COR-L47 (cell line): ENCODE measurements at places on chromosomes 1 and 21.

- peak; percentile 32 for DNase-seq
These were observed 100.2 kb downstream of the DPYD start for GRCh38 chr1:97820470-97821188.

GRCh38 chr1:242546849-242547729 is 22.6 kb upstream of the PLD5 start:
- DNase-seq = no peak

GRCh38 chr1:8361198-8361849 is 43.4 kb downstream of the SLC45A1 start:
- no peak for DNase-seq

DNA sequence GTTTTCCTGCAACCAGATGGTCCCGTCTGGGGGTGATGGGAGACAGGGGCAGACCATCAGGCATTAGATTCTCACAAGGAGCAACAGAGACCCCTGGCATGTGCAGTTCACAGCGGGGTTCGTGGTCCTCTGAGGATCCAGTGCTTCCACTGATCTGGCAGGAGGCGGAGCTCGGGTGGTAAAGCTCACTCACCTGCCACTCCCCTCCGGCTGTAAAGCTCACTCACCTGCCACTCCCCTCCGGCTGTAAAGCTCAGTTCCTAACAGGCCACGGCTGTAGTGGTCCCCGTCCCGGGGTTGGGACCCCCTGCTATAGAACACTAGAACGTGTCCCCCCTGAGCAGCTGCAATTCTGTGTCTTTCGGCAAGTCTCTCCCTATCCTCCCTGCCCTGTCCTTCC is 4.6 kb downstream of the KRTAP10-12 start:
- DNase-seq = peak; percentile 60

GRCh38 chr1:6623269-6623965 is 1.3 kb upstream of the THAP3 start:
- no peak for DNase-seq

GRCh38 chr1:15272009-15272781 is 25.2 kb downstream of the FHAD1 start:
- peak; percentile 66 for DNase-seq

- no peak for DNase-seq
These were observed 30.1 kb downstream of the OLFML3 start for GRCh38 chr1:114009393-114009792.

DNA sequence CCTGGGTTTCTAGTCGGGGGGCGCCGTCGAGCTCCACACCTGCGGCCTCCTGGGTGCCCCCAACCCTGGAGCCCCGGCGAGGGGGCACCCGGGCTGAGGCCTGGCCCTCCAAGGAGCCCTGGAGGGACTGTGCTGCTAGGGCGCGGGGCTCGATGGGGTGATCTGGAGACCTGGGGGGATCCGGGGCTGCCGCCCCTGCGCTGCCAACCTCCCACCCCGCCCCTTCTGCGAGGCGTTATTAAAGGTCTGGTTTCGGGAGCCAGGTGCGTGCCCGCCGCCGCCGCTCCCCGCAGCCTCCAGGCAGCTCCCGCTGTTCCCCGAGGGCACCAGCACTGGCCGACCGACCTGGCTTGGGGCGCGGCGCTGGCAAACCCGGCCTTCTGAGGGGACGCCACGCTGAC is 746 bp upstream of the POFUT2 start:
- no peak for DNase-seq

- no peak for DNase-seq
These were observed 57.6 kb downstream of the PDE4B start for GRCh38 chr1:65850281-65850680.

GRCh38 chr1:36890776-36891175 is 143.5 kb downstream of the GRIK3 start:
- DNase-seq = no peak

DNA sequence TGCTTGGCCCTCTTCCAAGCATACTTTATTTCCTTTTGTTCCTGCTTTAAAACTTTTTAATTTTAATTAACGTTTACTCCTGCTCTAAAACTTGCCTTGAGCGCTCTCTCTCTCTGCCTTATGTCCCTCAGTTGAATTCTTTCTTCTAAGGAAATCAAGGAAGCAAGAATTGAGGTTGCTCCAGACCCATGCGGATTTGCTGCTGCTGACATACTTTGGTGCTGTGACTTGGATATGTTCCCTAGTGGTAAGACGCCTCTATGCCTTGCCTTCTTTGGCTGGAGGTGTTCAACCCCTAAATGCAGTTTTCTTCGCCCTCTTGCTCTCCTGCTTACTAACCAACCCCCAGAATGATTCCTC is 148.1 kb downstream of the ADSS2 start:
- no peak for DNase-seq

- no peak for DNase-seq
These were observed 26.4 kb downstream of the LAMB3 start for GRCh38 chr1:209625791-209626285.

- DNase-seq = no peak
These were observed 43.0 kb upstream of the PSEN2 start for GRCh38 chr1:226827458-226827857.

GRCh38 chr21:43193651-43194302 is 25.0 kb downstream of the CRYAA start:
- DNase-seq = no peak

DNA sequence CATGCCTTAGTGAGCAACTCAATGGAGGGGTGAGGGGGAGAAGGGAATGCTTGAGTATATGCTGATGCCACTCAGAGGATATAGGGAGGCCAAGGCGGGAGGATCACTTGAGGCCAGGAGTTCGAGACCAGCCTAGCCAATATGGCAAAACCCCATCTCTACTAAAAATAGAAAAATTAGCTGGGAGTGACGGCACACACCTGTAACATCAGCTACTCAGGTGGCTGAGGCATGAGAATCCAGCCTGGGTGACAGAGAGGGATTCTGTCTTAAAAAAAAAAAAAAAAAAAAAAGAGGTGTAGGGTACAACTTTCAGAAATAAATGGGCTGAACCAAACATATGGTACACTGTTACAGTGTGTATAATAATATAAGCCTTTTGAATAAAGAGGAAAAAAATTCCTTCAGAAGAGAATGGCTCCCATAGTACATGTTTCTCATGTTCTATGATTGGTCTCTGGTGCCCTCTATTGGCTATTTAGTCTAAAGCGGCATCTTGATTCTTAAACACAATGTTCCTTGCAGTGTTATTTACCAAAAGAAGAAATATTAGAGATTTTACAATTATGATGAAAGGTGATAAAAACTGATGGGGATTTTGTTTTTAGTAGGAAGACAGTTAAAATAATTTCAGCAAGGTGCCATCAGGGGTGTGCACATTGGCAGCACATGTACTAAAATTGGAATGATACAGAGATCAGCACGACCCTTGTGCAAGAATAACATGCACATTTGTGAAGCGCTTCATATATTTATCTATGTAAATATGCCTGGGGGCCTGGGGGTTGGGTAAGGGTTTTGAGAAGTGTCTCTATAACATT is 109.8 kb downstream of the PATJ start:
- DNase-seq = peak; percentile 50

GRCh38 chr1:230772457-230773395 is 25.5 kb downstream of the CAPN9 start:
- DNase-seq = peak; percentile 10

- no peak for DNase-seq
These were observed 3.8 kb downstream of the F13B start for GRCh38 chr1:197063212-197063611.

- DNase-seq = no peak
These were observed 13.8 kb downstream of the CFAP74 start for GRCh38 chr1:1989789-1990188.

DNA sequence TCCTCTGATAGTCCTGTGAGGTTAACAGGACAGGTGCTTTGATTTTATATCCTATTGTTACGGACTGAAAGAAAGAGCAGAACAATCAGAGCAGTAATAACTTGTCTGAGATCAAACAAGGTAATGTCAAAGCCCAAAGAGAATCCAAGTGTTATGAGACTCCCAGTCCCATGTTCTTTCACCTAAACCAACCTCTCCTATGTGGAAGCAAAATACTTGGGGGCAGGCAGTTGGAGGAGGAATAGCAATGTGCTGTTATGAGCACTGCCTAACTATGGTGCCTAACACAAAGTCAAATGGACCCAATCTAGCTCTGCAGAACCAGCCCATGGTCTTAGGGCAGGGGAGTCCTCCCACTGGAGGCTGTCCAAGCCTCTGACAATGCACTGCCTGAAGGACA is 28.1 kb downstream of the ACBD3 start:
- no peak for DNase-seq

- DNase-seq = peak; percentile 42
These were observed 50.8 kb downstream of the CAPN9 start for GRCh38 chr1:230797942-230798365.

- no peak for DNase-seq
These were observed 41.7 kb downstream of the WDR4 start for GRCh38 chr21:42837421-42838211.

- DNase-seq = no peak
These were observed 12.3 kb downstream of the OR2T11 start for GRCh38 chr1:248622570-248623001.

GRCh38 chr1:29428997-29429396 is 192.7 kb downstream of the PTPRU start:
- DNase-seq = no peak

GRCh38 chr1:23282957-23283356 is 61.1 kb downstream of the HNRNPR start:
- DNase-seq = no peak

- no peak for DNase-seq
These were observed 136.2 kb upstream of the BACE2 start for GRCh38 chr21:41031701-41032220.

GRCh38 chr1:234531151-234531635 is 52.2 kb upstream of the TARBP1 start:
- no peak for DNase-seq

DNA sequence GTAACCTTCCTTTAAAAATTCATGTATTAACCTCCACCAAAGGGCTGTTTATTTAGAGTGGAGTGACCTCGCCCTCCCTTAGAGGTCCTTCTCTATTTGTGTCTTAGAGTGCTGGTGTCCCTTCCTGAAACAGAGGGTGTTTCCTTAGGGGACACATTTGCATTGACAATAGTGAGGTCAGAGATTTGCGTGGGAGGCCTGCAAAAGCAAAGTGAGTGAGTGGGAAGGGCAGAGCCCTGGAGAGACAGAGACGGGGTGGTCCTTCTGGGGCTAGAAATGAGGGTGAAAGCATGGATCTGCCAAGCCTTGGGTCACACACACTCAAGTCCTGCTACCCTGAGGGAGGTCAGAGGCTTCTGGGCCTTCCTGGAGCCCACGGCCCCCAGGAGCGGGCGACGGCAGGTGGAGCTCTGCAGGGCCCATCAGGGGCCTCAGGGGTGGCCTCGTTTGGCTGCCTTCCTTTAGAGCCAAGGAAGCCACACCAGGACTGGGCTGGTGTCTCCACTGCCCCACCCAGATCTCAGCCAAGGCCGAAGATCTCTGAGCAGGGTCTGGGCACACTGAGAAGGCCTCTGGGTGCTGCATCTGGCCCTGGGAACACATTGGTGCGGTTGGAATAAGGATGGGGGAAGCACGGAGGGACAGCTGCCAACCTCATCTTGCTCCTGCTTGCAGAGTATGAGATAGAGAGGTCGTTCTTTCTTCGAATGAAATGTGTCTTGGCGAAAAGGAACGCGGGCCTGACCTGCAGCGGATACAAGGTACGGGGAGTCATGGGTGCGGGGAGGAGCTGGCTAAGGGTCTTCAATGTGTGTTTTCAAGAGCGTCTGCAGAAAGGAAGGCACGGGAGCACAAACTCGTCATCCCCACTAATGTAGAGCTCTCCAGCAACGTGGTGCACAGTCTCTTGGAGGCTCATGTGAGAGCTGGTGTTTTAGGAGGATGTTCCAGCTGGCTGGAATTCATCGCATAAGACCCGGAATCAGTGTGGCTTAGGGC is 23.8 kb downstream of the SIM2 start:
- DNase-seq = no peak

DNA sequence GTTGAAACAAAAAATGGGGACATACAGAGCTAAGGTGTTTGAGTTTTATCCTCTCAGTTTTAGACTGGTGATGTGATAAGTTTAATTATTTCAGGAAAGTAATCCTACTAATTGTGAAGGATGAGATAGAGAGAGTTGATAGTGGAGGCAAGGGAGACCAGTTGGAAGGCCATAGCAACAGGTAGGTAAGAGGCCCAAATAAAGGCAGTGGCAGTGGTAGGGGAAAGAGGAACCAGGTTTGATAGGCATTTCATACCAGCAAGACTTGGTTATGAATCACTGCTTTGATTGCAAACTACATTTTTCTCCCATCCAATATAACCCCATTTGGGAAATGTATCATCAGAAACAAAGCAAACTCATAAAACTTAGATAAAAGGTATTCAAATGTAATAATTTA is 63.1 kb upstream of the SH3GLB1 start:
- no peak for DNase-seq

DNA sequence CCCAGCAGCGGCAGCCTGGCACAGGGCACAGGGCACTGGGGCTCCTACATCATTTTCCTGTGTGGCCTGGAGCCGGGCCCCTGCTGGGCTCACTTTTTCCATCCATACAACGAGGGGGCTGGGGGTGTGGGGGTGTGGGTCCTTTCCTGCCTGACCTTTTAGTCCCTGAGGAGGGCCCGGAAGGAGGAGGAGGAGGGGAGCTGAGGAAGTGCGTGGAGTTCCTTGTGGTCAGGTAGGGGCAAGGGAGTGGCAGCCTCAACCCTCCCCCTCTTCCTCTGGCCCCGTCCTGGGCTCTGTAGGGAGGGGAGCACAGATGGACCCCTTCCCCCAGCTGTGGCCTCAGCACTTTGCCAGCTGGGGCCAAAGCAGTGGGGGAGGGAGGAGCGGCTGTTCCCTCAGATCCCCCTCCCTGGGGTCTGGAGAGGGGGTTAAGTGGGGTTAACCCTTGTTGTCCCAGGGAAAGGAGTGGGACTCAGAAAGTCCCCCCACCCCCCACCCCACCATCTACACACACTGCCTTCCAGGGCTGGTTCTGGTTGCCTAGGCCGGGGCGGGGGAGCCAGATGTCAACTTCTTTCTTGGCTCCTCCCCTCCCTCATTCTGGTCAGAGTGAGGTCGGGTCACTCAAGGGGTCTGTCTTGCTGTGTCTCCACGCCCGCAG is 5.7 kb downstream of the NTRK1 start:
- DNase-seq = no peak

- DNase-seq = no peak
These were observed 107.6 kb downstream of the FASLG start for GRCh38 chr1:172766462-172766861.

GRCh38 chr1:149934356-149934755 is 2.3 kb downstream of the MTMR11 start:
- no peak for DNase-seq

DNA sequence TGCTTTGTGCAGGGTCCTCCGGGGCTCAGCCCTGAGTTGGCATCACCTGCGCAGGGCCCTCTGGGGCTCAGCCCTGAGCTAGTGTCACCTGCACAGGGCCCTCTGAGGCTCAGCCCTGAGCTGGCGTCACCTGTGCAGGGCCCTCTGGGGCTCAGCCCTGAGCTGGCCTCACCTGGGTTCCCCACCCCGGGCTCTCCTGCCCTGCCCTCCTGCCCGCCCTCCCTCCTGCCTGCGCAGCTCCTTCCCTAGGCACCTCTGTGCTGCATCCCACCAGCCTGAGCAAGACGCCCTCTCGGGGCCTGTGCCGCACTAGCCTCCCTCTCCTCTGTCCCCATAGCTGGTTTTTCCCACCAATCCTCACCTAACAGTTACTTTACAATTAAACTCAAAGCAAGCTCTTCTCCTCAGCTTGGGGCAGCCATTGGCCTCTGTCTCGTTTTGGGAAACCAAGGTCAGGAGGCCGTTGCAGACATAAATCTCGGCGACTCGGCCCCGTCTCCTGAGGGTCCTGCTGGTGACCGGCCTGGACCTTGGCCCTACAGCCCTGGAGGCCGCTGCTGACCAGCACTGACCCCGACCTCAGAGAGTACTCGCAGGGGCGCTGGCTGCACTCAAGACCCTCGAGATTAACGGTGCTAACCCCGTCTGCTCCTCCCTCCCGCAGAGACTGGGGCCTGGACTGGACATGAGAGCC is 22.7 kb downstream of the COL6A1 start:
- DNase-seq = no peak
